ENCODE measurements at places on chromosomes 16 and 17.

- DNase-seq: peak; percentile 97
Measured at GRCh38 chr16:69726313-69727060, at the start of gene NQO1. NQO1 (minus strand) TSS chr16:69726560; CDS start chr16:69726439, 121 bp downstream.

- peak; percentile 62 for DNase-seq
Measured at GRCh38 chr17:29977836-29978235, 36.4 kb downstream of the EFCAB5 start.

GRCh38 chr16:4082474-4083044 lies 33.7 kb downstream of the ADCY9 start:
- no peak for DNase-seq

DNA sequence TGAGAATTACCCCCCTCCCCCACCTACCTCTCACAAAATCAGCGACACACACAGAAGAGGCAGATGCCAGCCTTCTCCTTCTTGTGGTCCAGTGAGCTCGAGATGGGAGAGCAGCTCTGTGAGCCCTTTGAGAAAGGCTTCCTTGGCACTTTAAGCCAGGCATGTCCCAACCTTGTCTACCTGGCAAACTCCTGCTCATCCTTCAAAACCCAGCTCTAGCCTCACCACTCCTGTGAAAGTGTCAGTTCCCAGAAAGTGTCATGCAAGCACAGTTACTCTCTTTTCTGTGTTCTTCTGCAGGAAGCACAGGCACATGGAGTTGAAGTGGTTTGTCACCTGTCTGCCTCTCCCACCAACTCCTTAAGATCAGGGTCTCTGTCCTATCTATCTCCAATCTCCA lies 1.6 kb downstream of the TMEM98 start:
- DNase-seq: no peak

DNA sequence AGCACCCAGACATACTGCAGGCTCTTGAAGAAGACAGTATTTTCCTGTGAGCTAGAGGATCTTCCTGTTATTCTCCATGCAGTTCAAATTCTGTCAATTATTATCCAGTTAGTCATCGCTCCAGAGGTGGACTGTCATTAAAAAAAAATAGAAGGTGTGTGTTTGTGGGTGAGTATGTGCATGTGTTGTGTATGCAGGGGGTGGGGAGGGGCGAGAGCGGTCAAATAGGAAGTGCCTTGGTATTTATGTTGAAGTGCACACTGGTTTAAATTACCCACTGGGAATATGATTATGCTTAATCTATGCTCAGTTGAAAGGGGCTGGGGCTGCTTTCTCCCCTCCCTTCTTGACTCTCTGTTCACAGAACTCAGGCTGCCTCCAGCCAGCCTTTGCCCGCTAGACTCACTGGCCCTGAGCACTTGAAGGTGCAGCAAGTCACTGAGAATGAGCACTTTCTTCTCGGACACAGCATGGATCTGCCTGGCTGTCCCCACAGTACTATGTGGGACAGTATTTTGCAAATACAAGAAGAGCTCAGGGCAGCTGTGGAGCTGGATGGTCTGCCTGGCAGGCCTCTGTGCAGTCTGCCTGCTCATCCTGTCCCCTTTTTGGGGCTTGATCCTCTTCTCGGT lies at the start of gene HSD17B2:
Gene HSD17B2, plus strand, starts transcription at position 273 of the 632 bp plus-strand sequence. Its CDS starts 172 bp downstream, at position 445.
- DNase-seq: no peak

GRCh38 chr16:7101054-7101453 lies 231.6 kb upstream of the RBFOX1 start:
- DNase-seq: no peak

DNA sequence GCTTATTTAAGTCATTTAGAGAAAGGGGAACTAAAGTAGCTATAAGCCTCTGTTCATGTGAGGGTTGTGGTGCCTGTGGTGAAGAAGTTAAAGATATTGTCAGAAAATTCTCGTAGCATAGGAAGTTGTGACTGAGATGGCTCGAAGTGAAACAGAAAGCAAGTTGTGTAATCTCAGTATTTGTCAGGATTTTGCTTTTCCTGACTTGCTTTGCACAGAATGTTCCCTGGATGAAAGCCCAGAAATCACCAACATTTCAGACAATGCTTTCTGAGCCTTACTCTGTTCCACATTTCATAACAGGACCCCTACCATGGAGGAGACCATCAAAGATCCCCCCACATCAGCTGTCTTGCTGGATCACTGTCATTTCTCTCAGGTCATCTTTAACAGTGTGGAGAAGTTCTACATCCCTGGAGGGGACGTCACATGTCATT lies 10.6 kb downstream of the CALCOCO2 start:
- peak; percentile 85 for DNase-seq

DNA sequence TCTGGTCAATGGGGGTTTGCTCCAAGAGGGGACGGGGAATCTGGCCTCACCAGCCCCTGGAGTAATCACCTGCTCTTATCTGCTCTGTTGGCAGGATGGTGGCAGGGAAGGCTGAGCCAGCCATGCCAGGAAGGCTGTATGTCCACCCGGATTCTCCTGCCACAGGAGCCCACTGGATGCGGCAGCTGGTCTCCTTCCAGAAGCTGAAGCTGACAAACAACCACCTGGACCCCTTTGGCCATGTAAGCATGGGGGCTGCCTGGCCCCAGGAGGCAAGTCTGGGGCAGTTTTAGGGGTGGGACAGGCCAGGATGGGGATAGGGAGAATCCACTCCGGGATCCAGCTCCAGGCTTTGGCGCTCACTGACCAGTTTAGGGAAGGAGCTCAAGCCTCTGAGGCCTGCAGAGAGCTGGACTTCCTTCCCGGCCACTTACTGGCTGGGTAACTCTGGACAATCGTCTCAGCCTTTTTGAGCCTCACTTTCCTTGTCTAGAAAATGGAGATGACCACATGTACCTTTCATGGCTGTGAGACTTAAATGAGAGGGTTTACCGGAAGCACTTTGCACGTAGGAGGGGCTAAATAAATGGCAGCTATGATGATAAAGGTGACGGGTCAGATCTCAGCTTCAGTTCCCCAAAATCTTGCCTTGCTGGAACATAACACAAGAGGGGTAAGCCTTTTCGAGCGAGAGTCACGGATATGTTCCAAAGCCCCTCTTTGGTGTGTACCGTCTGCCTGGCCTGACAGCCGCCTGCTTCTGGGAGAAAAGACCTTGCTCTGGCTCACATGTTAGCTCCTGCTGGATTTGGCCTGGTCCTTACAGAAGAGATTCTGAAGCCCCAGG lies 15.4 kb downstream of the TBX4 start:
- peak; percentile 44 for DNase-seq

GRCh38 chr17:28760601-28761562 lies 17.1 kb downstream of the TRAF4 start:
- DNase-seq: peak; percentile 76

- DNase-seq: no peak
Measured at GRCh38 chr17:41583137-41584127, 3.3 kb downstream of the KRT14 start.

- DNase-seq: no peak
Measured at GRCh38 chr17:263773-264172, 82.3 kb upstream of the DOC2B start.

DNA sequence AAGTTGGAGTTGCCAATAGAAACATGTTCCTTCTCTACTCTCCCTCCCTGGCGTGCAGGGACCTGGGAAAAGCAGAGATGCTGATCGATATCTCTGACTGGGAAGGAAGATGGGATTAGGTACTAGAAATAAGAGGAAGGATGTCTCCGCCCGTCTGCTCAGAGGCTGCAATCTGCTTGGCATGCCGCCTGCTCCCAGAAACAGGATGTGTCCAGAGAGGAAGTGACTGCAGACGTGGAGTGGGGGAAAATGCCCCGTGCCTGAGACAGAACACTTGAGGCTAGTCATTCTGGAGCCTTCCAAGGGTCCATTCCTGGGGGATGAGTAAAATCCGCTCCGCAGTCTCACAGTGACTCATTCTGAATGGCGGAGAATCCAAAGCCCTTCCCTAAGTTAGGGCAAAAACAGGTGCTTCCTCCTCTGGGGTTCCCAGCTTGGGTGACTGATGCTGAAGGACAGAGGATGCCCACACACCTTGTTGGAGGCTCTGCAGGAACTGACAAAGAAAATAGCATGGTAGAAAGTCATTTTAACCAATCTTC lies 45.0 kb upstream of the SMURF2 start:
- peak; percentile 99 for DNase-seq

DNA sequence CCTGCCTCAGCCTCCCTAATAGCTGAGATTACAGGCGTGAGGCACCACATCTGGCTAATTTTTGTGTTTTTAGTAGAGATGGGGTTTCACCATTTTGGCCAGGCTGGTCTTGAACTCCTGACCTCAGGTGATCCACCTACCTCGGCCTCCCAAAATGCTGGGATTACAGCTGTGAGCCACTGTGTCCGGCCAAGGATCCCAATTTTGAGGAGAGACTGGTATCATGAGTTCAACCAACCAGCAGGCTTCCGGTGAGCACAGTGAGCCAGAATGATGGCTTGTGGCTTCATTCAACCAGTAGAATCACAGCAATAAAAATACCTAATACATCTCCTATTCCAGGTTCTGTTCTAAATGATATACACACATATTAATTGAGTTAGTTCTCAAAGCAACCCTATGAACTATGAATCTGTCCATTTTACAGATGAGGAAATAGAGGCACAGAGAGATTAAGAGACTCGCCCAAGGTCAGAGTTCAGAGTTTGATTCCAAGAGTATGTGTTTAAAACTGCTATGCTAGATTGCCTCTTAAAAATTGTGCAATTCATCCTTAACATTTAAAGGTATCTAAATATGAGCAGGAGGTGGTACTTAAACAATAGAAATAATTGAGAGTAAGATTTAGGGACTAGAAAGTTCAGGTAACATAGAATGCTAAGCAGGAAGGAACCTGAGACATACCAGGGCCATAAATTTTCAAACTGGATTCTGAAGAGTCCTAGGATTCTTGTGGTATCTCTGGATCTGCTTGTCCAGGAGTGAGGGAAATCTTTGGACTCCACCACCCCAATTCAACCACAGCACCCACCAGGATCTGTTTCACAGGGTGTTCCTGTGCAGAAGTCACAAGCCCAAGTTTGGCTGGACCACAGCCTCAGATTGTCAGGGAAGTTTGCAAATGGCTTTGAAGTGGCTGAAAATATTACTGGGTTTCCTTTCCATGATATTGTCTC lies 25.1 kb downstream of the CCDC42 start:
- DNase-seq: no peak

GRCh38 chr17:3695723-3696411 lies at the start of gene P2RX5:
P2RX5 (minus strand) TSS chr17:3696155; CDS start chr17:3696005, 150 bp downstream.
- DNase-seq: no peak

DNA sequence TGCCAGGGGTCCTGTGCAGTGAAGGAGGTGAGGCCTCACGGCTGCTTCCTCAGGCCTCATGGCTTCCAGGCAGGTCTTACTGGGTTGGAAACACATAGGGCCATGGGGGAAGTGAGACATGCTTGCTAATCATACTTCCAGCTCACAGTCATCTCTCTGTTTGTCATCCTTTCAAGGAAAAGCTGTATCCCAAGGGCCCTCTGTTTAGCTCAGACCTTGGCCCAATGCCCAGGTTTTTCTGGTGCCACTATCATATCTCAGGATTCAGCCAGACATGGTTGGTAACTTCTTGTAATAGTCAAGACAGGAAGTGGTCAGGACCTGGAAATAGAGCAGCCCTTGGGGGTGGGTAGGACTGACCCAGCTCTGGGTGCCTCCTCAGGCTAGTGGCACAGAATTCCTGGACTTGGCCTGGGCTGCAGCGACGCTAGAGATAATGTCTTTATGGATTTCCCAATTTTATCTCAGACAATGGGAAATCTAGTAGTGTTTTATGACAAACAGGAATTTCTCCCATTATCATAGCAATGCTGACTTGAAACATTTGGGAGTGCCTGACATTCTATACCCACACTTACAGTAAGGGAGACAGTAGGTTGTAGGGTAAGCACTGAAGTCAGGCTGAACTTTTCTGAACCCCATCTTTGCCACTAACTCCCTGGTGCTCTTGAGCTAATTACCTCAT lies 13.5 kb upstream of the ITGB3 start:
- peak; percentile 99 for DNase-seq

DNA sequence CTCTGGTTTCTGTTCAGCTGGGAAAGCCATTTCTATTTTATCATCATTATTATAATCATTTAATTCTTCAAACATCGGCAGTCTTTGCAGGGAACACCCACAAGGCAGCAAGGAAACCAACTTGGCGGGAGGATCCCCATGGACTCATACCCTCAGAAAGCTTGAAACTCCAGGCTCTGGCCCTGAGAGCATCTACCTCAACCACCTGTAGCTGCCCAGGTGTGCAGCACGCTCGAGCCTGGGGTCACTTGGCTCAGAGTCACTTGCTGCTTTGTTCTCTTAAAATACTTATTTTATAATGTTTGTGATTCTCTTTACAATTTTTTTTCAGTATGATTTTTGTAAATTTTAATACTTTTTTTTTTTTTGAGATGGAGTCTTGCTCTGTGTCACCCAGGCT lies 6.8 kb upstream of the ZNF423 start:
- no peak for DNase-seq

- DNase-seq: no peak
Measured at GRCh38 chr17:44071772-44072171, 1.2 kb downstream of the G6PC3 start.

- DNase-seq: no peak
Measured at GRCh38 chr16:60686824-60687223, 1349.4 kb downstream of the CDH8 start.

GRCh38 chr17:76495663-76496400 lies 5.4 kb downstream of the RHBDF2 start:
- no peak for DNase-seq

GRCh38 chr16:31052114-31052513 lies 18.8 kb downstream of the STX4 start:
- DNase-seq: peak; percentile 99

- DNase-seq: no peak
Measured at GRCh38 chr17:20035501-20035900, 26.3 kb downstream of the SPECC1 start.
